ENCODE measurements at places on chromosomes 12 and 14.

GRCh38 chr12:29346769-29347421 is 34.1 kb downstream of the ERGIC2 start:
- DNase-seq, result no peak

GRCh38 chr14:65476273-65476941 is 63.9 kb downstream of the FUT8 start:
- no peak for DNase-seq

GRCh38 chr12:44709166-44709565 is 166.9 kb downstream of the NELL2 start:
- no peak for DNase-seq

- DNase-seq, result peak; percentile 89
Observed at GRCh38 chr12:49060237-49061156, at the start of gene KMT2D. TSS of gene KMT2D (minus strand) at chr12:49060794. CDS start at chr12:49055324, 5,470 bp downstream.

DNA sequence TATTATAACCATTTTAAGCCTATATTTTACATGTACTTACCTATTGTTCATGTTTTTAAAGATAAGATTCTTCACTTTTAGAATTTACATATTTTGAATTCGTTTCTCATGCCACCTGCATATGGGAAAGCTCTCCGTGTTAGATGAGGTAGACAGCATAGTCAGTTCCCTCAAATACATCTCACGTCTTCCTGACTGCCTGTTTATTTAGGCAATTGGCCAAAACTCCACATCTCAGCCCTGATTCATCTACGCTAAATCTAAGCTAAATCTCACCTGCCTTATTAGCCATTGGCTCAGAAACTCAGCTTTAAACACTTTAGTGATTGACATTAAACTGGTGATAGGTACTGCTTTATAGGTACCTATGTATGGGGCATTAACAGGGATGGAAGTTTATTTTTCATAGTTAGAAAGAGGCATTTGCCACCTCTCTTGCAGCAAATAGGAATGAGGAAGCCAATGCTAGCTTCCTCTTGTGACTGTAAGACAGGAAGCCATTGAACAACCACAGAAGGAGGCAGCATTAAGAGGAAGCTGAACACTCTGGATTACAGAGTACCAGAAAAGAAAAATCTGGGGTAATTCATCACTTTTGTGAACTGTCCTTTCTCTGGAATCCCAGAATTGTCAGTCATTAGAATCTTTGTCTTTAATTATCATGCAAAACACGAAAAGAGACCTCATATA is 111.9 kb downstream of the LRFN5 start:
- no peak for DNase-seq

GRCh38 chr12:87596636-87597035 is 432.6 kb downstream of the C12orf50 start:
- no peak for DNase-seq

DNA sequence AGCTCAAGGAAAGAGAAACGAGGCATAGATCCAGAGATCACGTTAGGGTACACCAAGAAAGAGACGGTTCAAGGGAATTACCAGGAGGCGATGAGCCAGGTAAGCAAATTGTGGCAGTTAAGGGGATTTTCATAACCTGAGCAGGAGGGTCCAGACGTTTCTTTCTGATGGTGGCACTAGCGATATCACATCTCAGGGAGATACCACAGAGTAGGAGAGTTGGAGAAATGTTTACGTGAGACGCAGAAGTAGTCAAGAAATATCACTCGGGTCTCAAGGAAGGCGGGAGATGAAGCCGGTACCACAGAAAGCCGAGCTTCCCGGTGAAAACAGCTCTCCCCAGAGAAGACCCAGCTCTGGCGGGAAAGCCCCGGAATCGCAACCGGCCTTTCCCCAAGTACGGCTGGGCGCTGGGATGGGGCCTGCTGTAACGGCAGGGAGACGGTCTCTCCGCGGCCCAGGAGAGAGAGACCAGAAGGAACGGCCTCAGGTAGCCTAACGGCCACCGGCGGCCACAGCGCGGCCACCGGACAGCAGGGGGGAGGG is 485 bp downstream of the SENP1 start:
- peak; percentile 52 for DNase-seq

- peak; percentile 32 for DNase-seq
Observed at GRCh38 chr14:100900837-100901390, 2.6 kb downstream of the RTL1 start.

Data from activated naive CD8-positive, alpha-beta T cell treated with anti-CD3 and anti-CD28 coated beads, Interleukin-2, amount 50 U/mL, for 24 hours (primary cell).